ENCODE measurements at places on chromosomes 13 and 19.

DNA sequence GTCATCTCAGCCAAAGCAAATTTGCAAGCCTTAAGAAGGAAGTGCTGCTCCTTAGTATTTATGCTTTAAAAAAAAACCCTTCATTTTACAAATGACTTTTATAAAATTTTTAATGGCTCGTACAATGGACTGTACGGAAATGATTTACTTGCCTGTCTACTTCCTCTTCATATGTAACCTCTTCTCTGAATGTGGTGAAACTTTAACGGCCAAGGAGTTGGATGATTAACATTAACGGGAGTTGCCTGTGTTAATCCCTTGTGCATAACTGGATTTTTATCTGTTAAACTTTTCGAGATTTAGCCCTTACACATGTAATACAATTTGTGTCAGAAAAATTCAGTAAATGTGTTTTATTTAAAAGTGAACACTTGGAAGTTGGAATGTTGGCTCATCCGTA is 429.4 kb downstream of the TBC1D4 start:
- no peak for DNase-seq

- no peak for DNase-seq
These were observed 29.9 kb upstream of the CEBPA start for GRCh38 chr19:33332248-33332647.

DNA sequence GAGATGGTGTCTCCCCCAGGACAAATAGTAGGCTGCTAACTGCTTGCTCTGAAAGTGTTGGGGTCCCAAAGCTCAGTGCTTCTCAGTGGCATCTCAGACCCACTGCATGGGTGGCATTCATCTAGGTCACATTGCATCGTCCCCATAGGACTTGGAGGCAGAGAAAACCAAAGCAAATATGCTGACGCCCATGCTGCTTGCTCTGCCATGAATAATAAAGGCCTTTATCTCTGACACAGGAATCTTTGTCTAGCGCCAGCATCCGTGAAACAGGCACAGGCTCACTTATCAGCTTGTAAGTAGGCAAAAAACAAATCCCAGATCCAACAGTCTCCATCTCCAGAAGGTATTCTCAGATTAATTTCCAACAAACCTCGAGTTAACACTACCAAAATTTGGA is 18.9 kb upstream of the IPO5 start:
- DNase-seq, result no peak

DNA sequence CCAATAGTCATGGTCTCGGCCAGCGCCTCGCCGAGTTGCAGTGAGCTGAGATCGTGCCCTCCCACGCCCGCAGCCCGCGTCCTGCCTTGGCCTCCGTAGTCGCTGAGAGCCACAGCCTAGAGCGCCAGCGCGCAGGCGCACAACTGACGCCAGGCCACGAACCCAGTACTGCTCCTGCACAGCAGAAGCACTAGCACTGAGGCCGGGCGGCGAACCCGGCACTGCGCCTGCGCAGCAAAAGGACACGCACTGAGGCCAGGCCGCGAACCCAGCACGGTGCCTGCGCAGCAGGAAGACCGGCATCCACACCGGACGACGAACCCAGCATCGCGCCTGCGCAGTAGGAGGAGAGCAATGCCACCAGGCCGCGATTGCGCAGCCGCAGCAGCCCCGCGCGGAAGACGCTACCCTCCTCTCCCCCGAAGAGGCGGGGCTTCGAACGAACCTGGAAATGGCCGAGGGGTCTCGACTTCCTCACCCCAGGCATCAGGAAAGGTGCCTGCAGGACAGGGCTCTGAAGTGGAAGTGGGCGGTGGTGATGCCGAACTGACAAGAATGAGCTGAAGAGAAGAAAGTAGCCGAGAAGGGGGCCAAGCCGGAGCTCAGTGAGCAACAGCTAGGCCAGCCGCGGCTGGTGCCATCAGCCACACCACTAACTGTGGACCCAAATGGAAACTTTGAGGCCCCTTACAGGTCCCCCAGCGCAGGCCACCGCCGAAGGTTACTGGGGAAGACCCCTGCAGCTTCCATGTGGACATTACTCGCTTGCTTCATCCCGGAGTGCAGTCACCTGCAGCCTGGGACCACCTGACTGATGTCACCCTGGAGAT is 7.5 kb downstream of the F10 start:
- DNase-seq, result no peak

GRCh38 chr19:7527516-7528191 is 5.2 kb downstream of the MCOLN1 start:
- no peak for DNase-seq

DNA sequence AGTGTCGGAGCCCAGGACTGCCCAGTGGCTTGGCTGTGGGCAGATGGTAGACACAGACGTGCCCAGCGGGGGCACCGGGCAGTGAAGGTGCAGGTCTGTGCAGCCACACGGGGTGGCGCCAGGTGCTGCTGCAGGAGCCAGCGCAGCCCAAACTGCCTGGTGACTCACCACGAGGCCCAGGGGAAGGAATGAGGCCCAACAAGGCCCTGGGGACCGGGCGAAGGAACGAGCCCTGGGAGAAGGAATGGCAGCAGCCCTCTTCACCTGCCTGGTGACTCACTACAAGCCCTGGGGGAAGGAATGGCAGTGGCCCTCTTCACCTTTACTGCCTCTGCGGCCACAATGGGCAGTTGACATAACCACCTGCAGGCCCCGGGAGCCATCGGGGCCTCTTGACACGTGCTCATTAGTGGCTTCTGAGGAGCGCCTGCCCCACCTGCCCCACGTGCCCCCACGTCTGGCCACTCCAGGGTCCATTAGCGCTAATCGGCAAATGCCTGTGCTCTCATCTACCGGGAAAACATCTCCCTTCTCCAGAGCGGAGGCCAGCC is 9.3 kb downstream of the MED16 start:
- DNase-seq, result no peak

DNA sequence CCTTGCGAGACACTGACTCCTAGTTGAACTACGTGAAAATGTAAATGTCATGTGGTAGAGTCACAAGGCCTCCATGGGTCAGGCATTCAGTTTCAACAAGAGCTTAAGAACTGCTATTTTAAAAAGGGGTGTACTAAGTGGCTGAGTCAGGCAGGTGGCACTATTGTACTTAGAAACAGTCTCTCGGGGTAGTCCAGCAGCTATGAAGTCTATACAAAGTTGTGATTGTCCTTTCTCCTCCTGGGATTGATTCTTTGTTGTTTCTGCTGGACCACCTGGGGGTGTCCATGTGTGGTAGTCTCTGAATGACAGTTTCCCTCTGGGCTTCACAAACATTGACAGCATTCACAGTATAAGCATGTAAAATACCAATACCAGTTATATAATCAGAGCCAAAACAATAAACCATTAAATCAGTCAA is 33.0 kb downstream of the UGGT2 start:
- DNase-seq, result peak; percentile 51

DNA sequence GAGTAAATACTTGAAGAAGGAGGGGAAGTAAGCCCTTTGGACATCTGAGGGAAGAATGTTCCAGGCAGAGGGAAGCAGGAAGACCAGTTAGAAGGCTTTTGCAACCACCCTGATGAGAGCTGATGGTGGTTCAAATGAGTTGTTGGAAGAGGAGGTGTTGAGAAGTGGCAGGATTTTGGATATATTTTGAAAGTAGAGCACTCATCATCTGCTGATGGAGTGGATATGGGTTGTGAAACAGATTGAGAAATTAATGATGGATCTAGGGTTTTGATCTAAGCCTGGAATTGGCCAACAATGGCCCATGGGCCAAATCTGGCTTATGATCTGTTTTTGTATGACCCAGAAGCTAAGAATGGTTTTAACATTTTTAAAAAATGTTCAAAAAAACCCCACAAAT is 230.7 kb downstream of the NDFIP2 start:
- no peak for DNase-seq

DNA sequence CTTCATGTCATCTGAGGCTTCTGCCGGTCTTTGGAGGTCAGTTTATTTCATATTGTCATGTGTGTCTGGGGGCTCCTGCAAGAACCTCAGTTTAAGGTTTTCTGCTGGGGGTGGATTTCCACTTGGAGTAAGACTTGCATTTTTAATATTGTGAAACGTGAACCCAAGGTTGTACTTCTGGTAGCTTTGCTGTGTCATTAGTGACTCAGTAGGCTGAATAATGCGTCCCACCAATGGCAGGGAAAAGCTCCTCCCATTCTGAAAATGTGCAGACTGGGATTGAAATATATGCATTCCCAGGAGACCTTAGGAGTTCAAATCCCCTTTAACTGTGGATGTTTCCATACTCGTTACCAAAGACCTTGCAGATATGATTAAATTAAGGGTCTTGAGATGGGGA is 46.2 kb downstream of the ING1 start:
- peak; percentile 22 for DNase-seq

DNA sequence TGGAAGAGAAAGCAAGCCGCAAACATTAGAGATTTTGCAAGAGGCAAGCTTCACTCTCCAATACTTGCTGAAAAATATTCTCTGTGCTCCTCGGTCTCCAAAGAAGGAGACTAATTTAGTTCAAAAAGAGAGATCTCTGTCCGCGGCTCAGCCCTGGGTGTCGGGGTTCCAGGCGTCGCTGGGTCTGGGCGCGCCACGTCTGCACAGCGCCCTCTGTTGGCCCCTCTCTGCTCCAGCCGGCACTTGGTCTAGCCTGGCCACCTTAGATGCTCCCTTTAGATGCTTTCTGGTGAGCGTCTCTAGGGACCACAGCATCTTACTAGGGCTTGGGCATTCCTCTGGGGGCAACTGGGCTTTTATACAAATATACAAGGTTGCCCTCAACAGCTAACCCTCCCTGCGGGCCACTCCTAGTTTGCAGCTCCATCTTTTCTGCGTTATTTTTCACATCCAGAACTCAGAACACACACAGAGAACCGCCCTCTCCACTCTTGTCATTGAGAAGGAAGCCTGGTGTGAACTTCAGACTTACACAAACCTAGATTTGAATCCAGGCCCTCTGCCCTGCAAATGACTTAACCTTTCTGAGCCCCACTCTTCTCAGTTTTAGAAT is 78.3 kb downstream of the CYSLTR2 start:
- DNase-seq, result no peak

- DNase-seq, result peak; percentile 27
These were observed 231.3 kb downstream of the TBC1D4 start for GRCh38 chr13:75250526-75251178.

DNA sequence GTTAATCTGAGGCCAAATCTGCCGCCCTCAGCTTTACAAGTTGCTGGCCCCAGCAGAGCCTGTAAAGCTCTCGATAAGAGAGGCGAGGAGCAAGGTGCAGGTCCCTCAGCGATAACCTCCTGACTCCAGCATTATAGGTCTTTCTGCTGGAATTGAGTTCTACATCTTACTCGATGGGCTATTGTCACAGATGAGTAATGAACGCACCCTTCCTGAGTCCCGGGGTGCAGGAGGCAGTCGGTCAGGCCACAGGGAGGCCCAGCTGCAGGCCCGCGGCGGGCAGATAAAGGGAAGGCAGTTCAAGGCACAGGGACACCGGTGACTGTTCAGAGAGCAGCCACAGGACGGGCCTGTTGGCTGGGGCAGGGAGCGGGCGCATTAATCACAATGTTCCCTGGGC is 157.6 kb upstream of the OBI1 start:
- DNase-seq, result no peak

DNA sequence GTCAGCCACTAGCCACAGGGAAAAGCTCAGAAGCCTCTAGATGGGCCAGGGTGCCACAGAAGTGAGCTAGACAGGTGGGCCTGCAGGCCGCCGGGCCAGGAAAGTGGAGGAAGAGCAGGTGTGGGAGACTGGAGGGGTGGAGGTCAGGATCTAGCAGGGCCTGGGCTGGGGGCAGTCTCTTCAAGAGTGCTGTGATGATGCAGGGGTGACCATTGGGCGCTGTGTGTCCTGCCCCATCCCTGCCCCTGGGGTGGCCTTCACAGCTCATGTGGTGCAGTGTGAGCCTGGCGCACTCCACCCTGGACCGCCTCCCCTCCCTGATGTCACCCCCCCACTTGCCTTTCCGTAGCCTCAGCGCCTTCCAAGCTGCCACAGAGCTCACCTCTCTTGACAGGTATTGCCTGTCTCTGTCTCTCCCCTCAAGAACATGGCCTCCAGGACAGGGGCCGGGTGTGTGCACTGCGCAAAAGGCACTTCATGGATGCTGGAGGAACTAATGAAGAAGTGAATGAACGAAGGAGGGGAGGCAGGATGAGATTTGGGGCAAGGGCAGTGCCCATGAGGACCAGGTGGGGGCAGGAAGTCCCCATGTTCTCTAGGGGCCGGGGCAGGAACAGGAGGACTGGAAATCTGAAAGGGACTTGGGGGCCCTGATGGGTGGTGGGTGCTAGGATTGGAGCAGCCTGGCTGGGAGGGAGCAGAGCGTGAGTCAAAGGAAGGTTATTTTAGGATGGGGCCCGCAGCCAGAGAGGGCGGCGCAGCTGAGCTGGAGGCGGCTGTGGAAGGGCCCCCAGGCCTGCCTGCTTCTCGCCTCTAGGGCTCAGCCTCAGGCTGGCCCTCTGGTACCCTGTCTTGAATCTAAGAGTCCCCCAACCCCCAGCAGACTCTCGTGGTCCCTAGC is 6.6 kb downstream of the SSBP4 start:
- peak; percentile 90 for DNase-seq

DNA sequence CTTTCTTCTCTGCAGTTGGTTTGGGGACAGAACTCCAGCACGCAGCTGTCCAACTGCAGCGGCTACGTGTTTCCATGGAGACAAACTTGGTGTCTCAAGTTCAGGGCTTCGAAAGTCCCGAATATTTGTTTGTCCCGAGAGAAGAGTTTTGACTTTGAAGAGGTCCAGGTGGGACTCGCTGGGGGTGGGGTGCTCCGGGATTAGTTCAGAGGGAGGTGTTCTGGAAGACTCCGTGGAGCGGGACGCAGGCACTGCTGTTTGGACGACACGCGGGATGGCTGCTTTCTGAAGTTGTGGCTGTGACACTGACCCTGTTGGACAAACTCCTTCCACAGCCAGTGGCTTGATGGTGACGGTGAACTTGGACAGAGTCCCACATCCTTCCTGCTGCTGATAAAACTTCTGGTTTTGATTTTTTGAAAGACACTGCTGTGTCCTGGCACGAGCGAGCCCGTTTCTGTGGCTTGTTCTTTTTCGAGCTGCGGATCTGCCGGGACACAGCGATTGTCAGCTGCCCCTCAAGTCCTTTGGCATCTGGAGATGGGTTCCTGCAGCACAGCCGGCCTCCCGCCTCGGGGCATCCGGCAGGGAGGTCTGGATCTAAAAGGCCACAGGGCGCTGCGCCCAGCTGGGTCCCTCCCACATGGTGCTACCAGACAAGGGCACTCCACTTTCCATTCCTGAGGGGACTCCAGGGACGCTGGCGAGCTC is 15.9 kb upstream of the RANBP3 start:
- no peak for DNase-seq

Data from AG08396 (cell line).